Activated T-helper 2 cell treated with anti-CD3 and anti-CD28 coated beads, Interferon-gamma antibody, Interleukin-2, Interleukin-4, amounts not matched to agents 10 μg/mL and 5 μg/mL and 100 μg/mL, durations not matched to agents 14 hours and 24 hours and 36 hours (primary cell): ENCODE measurements at places on chromosomes 1 and 21.

DNA sequence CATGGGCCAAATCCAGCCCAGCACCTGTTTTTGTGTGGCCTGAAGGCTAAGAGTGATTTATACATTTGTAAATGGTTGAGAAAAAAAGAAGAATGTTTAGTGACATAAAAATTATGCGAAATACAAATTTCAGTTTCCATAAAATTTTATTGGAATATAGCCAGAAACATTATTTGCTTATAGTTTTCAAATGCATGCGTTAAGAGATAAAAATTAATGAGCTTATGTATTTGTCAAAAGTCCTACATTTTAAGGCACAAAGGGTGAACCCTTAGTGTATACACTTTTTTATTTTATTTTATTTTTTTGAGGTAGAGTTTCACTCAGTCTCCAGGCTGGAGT, 2.1 kb downstream of the MORC3 start:
- H3K4me1 ChIP-seq = peaks cover 25% of the 10 kb centered on the region
- peak overlapping the region; percentile 91 for H3K4me3 ChIP-seq
- DNase-seq = no peak

DNA sequence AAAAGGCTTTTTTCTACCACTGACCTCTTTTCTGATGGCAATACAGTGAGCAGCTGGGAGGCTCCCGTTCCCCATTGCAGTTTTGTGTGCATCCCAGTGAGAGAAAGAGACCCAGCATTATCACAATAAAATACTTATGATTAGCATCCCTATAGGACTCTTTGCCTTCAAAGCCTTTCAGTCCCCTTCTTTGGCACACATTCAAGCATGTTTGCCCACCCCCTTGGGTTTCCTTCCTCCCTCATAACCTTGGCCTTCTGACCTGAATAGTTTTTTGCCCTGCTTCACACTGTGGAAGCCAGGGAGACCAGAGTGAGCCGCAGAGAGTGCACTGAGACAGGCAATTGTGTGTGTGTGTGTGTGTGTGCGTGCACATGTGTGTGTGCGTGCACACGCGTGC, 13.2 kb upstream of the PLXNA2 start:
- DNase-seq = no peak
- H3K4me1 ChIP-seq = no peaks in the 10 kb centered on the region
- no peak overlapping the region for H3K27ac ChIP-seq
- H3K4me3 ChIP-seq = no peak overlapping the region
- H3K36me3 ChIP-seq = no peaks in the 10 kb centered on the region
- peaks cover 17% of the 10 kb centered on the region for H3K27me3 ChIP-seq

DNA sequence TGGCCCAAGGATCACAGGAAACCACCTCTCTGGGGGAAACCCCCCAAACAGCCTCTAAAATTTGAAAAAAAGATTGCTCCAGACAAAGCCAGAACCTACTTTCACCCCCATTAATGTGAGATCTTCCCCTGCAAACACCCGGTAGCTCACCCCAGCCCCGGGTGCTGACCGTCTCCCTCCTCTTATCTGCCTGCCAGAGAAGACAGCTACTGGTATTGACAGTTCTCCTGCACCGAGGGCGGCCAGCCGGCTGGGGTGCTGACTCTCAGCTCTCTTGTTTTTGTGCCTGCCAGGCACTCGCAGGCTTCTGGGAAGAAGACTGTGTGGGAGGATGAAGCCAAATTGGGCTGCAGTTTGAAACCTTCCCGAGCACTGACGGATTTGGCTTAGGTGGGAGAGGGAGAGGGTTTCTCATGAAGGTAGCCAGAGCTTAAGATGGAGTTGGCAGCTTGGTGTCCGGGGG, 48.2 kb downstream of the RASSF5 start:
- peaks cover 34% of the 10 kb centered on the region for H3K36me3 ChIP-seq
- no peak for DNase-seq
- H3K4me1 ChIP-seq = peaks cover 59% of the 10 kb centered on the region
- H3K27ac ChIP-seq = peak overlapping the region; percentile 92

DNA sequence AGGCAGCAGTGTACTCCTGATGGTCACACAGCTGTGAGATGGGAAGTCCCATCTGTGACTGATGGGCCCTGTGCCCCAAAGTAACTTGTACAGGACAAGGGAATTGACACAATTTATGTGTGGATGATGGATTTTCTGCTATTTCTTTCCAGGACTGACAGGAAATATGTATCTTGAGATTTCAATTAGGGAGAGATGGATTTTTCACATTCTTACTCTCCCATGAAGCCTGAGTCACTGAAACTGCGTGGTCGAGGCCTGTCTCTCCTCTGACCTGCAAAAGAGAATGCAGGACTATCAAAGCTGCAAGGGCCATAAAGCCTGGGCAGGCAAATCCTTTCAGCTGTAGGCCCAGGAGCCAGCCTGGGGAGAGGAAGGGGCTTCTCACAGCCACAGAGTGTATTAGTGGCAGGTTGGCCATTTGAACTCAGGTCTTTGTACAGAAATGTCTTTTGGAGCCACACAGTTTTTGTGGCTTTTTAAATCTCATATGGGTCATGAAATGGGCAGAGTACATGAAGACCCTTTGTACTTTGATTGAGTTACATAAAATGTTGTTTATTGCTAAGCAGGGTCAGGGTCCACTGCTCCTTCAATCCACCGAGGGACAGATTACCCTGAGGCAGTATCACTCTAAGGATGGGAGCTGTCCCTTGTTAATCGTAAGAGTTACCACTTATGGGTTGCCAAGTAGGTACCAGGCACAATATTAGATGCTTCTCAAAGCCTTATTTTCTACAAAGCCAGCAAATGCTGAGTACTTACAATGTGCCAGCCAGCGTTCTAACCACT, 14.8 kb downstream of the ALX3 start:
- no peak for DNase-seq
- H3K4me1 ChIP-seq = peaks cover 2% of the 10 kb centered on the region
- H3K4me3 ChIP-seq = no peak overlapping the region
- H3K36me3 ChIP-seq = peaks cover 72% of the 10 kb centered on the region
- no peak overlapping the region for H3K27ac ChIP-seq

- H3K4me3 ChIP-seq = no peak overlapping the region
- DNase-seq = peak; percentile 6
- no peak overlapping the region for H3K27ac ChIP-seq
- no peaks in the 10 kb centered on the region for H3K27me3 ChIP-seq
- no peaks in the 10 kb centered on the region for H3K4me1 ChIP-seq
Observed at GRCh38 chr21:46001821-46002681, 20.5 kb downstream of the COL6A1 start.

GRCh38 chr1:241521718-241522117, 2.2 kb upstream of the FH start:
- no peak overlapping the region for H3K4me3 ChIP-seq
- peaks cover 39% of the 10 kb centered on the region for H3K27me3 ChIP-seq
- H3K36me3 ChIP-seq = peaks cover 8% of the 10 kb centered on the region
- H3K27ac ChIP-seq = no peak overlapping the region
- DNase-seq = no peak
